IMR-90 (cell line): ENCODE measurements at places on chromosomes 2 and 18.

- no peak for DNase-seq
These were observed at the start of gene CGREF1 for GRCh38 chr2:27118525-27119329. Gene CGREF1, minus strand, starts transcription at chr2:27119128. Its CDS starts 14,762 bp downstream, at chr2:27104366.

DNA sequence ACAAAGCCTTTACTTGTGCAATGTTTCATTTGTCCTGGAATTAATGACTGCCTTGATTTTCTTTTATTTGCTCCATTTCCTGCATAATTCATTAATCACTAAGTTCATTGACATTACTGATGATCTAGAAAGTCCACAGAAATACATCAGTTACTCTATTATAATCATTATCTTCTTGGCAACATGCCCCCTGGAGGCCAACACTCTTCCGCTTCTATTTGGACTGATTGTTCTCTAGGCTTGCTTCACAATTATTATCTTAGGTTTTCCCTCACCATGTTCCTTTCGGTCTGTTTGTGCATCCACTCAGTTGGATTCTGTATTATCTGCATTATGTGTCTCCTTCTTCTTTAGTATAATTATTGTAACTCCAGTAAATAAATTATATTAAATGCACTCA lies 461.0 kb upstream of the CDH2 start:
- DNase-seq: no peak

- peak; percentile 72 for DNase-seq
These were observed 8.3 kb downstream of the SLC4A5 start for GRCh38 chr2:74334931-74335333.

DNA sequence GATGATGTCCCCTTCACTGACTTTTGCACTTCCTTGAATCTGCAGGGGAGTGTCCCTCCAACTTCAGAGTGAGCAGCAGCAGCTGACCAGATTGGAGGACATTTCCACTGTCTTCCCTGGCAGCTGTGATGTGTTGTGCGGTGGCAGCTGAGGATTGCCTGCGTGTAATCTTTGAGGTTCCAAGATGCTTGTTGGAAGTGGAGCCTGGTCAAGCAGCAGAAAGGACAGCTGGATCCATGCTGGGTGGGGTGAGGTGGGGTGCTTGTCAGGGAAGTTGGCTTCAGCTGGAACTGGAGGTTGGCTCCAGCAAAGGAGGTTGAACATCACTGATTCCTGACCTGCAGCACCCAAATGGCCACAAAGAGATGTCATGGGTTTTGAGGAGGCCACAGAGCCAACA lies 64.8 kb downstream of the ST3GAL5 start:
- no peak for DNase-seq

GRCh38 chr2:169839954-169840746 lies 12.9 kb downstream of the UBR3 start:
- DNase-seq: peak; percentile 17

DNA sequence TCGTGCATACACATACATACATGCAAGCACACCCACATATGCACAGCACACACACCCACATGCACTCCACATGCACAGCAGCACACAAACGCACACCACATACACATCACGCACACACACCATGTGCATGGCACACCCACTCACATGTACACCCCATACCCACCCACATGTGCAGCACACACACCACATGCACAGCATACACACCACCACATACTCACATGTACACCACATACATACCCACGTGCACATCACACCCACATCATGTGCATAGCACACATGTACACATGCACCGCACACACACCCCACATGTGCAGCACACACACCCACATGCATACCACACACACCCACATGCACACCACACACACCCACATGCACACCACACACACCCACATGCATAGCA lies 132.0 kb upstream of the RGPD4 start:
- DNase-seq: no peak

GRCh38 chr18:3107740-3108151 lies 94.8 kb upstream of the LPIN2 start:
- DNase-seq: no peak

GRCh38 chr2:38433607-38433975 lies 56.5 kb upstream of the ATL2 start:
- no peak for DNase-seq

- no peak for DNase-seq
These were observed 4.4 kb downstream of the FBLN7 start for GRCh38 chr2:112142525-112143078.

GRCh38 chr18:37176621-37176934 lies 347.7 kb downstream of the KIAA1328 start:
- no peak for DNase-seq

GRCh38 chr18:62490967-62491695 lies 31.7 kb upstream of the ZCCHC2 start:
- no peak for DNase-seq

DNA sequence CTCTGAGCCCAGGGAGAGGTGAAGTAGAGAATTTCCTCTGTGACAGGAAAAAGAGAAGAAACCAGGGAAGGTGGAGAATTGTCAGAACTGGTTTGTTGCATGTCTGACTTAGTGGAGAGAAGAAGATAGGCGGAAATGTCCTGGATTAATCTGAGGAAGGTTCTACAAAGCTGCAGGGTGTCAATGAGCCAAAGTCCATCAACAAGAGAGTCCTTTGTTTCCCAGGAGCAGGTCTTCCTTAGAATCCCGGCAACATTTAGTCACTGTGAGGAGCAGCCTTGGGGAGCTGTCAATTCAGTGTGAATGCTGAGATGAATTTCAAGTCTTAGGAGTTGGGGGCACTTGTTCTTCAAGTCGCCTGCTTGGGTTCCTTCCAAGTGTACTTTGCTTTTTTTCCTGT lies 88.4 kb upstream of the CELF4 start:
- DNase-seq: no peak
